Gastroesophageal sphincter (tissue), 4 donors: ENCODE measurements at places on chromosomes 6 and 20.

DNA sequence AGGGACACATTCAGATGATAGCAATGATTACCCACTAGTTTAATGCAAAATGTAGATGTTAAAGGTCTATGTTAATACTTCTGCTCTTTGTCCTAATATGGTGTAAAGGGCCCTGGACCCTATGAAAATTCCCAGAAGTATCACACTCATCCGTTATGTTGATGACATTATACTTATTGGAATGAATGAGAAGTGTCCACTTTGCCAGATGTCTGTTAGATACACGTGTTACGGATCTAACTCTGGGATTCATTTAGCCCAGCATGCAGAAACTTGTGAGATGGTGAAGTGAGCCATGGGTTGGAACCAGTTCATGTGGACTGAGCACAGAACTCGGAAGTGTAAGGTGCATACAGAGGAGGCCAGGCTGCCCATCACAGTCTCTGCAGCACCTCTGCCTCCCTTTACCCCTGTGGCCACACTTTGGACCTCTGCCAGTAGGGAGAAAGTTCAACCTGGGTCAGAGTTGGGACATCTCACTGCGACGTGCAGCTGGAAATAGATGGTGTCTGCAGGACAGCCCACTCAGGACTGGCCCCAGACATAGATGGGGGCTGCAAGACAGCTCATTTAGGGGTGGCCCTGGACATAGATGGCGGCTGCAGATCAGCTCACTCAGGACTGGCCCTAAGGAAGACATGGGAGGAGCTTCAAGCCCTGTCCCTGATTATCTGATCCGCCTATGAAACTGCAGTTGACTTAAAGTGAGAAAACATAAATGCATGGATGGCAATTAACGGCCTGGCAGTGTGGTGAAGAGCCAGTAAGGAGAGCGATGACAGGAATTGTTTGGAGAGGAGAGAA is 71.2 kb upstream of the THBS2 start:
- no peak overlapping the region for H3K27ac ChIP-seq
- H3K4me3 ChIP-seq, result no peak overlapping the region
- H3K4me1 ChIP-seq, result no peaks in the 10 kb centered on the region
- H3K27me3 ChIP-seq, result no peaks in the 10 kb centered on the region

- peaks cover 41% of the 10 kb centered on the region for H3K27me3 ChIP-seq
- H3K4me1 ChIP-seq, result peaks cover 7% of the 10 kb centered on the region
- H3K36me3 ChIP-seq, result no peaks in the 10 kb centered on the region
- H3K27ac ChIP-seq, result no peak overlapping the region
These were observed 34.9 kb downstream of the ANGPT4 start for GRCh38 chr20:881051-881782.

- no peaks in the 10 kb centered on the region for H3K36me3 ChIP-seq
- H3K27me3 ChIP-seq, result no peaks in the 10 kb centered on the region
- no peaks in the 10 kb centered on the region for H3K4me1 ChIP-seq
These were observed 29.7 kb downstream of the VEGFA start for GRCh38 chr6:43799551-43800297.

DNA sequence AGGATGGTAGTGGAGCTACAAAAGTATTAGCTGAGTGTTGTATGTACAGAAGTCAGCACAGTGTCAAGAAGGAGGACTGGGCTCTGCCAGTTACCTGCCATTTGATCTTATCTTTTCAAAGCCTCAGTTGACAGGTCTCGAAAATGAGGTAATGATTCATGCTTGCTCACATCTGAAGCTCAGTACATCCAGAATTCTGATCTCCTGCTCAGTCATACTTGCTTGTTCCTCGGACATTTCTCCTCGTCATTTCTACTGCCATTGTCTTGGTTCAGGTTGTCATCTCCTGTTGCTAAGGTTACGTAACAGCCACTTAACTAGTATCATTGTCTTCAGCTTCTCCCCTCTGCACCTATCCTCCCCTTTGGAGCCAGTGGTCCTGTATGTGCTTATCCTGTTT is 89.5 kb downstream of the SLX4IP start:
- H3K4me3 ChIP-seq, result no peak overlapping the region
- no peaks in the 10 kb centered on the region for H3K27me3 ChIP-seq
- H3K36me3 ChIP-seq, result no peaks in the 10 kb centered on the region
- H3K27ac ChIP-seq, result peak overlapping the region; percentile 39
- H3K4me1 ChIP-seq, result peaks cover 28% of the 10 kb centered on the region
- ATAC-seq, result no peak

DNA sequence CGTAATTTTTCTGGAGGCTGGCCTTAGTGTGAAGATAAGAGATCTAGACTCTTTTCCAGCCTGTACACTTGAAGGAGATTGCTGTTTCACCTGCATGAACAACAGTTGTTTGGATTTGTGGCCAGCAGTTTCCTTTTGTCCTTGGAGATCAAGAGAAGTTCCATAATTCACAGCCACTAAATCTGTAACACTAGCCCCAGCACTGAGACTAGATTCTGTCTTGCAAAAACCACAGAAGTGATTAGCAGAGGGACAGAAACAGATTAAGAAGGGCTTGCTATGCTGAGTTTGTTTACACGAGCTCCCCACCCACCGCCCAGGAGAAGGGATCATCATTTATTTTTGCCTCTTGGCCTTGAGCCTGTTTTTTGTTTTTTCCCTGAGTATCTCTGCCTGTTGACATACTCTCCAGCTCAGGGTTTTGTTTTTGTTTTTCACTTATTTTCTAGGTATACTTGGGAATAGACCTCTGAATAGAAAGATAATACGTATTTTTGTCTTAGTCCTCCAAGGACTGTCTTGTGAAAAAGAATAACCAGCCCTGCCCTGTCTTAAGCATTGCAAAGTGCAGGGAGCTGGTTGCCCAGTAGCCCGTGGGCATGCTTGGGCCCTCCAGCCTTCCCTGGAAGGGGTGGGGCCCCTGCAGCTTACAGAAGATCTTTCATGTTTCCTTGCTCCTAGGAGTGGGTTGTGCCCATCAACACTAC is 93.1 kb upstream of the SOX4 start:
- no peak for ATAC-seq
- H3K27ac ChIP-seq, result no peak overlapping the region
- no peak overlapping the region for H3K4me3 ChIP-seq
- no peaks in the 10 kb centered on the region for H3K4me1 ChIP-seq
- no peaks in the 10 kb centered on the region for H3K36me3 ChIP-seq

DNA sequence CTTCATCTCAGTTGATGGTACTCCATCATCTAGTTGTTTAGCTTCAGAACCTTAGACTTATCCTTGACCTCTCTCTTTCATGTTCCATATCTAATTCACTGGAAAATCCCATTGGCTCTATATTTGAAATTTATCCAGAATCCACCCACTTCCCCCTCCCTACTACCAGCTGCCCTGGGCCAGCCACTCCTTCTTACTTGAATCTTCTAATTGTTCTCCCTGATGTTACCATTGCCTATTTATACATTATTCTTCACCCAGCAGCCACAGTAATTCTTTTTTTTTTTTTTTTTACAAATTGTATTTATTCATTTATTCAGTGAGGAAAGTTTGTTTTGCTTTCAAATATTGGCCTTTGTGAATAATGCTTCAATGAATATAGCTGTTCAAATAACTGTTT is 8.2 kb downstream of the SEC23B start:
- no peak overlapping the region for H3K4me3 ChIP-seq
- H3K27me3 ChIP-seq, result no peaks in the 10 kb centered on the region
- no peak for ATAC-seq
- no peaks in the 10 kb centered on the region for H3K4me1 ChIP-seq
- no peak overlapping the region for H3K27ac ChIP-seq
- H3K36me3 ChIP-seq, result peaks cover 70% of the 10 kb centered on the region

DNA sequence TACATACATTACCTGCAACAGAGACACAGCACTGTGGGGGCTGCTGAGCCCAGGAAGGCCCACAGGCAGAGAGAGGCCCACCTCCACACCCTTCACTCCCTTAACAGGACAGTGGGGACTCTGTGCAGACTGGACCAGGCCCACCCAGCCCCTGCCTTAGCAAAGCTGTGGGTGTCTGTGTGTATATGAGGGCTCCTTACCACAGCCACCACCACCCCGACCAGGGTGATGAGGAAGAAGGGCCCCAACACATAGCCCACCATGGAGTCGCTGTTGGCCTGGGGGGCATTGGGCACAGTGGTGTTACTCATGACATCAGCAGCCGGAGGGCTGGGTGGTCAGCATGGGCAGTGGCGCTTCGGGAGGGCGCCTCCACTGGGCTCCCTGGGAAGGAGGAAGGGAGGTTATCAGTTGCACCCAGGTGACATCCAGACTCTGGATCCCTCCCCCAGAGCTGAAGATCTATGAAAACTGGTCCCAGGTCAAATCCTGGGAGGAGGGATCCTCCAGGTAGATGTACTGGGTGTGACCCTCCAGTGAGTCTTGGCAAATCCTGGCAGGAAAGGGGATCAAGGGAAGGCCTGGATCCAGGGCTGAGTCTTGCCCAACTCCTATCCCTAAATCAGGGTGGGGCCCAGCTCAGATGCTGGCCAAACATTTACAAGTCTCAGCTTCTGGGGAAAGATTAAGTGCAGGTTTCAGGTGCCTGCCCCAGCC is 1.2 kb downstream of the SMIM29 start:
- H3K36me3 ChIP-seq, result peaks cover 11% of the 10 kb centered on the region
- no peak overlapping the region for H3K4me3 ChIP-seq
- peaks cover 20% of the 10 kb centered on the region for H3K4me1 ChIP-seq
- no peak for ATAC-seq
- H3K27ac ChIP-seq, result no peak overlapping the region

DNA sequence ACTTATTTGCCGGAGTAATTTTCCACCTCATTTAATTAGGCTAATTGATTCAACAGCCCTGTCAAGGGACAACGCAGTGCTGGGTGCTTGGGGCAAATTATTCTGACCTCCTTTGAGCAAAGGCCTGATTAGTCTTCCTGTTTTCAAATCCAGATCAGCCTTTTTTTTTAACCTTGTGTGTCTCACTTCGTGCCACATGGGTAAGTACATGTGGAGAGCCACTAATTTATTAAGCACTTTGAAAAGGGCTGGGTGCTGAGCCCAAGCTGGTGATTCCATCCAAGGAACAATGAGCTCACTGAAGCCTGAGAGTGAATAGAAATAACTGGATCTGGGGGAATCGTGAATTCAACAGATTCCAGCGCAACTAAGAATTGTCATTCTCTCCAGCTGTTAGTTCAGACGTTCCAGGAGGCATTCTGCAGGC is 229.3 kb downstream of the CLIC5 start:
- H3K27me3 ChIP-seq, result no peaks in the 10 kb centered on the region
- H3K4me1 ChIP-seq, result no peaks in the 10 kb centered on the region
- H3K36me3 ChIP-seq, result no peaks in the 10 kb centered on the region
- H3K27ac ChIP-seq, result no peak overlapping the region
- no peak overlapping the region for H3K4me3 ChIP-seq
- ATAC-seq, result no peak

DNA sequence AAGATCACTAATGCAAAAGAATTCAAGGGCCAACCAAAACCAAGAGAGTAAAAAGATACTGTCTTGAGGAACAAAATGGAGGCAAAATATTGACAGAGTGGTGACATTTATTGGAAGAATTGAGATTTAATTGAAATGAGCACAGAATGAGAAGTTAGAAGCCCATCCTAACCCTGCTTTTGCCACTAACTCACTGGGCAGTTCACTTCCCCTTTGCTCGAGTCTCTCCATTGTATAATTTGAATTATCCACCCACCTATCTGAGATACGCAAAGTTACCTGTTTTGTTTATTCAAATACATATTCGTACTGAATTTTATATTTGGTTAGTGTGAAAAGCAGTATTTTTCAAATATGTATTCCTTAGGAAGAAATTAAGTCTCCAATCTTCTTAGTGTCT is 204.5 kb upstream of the PRDM1 start:
- H3K4me3 ChIP-seq, result no peak overlapping the region
- H3K27me3 ChIP-seq, result no peaks in the 10 kb centered on the region
- no peaks in the 10 kb centered on the region for H3K36me3 ChIP-seq
- ATAC-seq, result no peak
- H3K27ac ChIP-seq, result no peak overlapping the region

DNA sequence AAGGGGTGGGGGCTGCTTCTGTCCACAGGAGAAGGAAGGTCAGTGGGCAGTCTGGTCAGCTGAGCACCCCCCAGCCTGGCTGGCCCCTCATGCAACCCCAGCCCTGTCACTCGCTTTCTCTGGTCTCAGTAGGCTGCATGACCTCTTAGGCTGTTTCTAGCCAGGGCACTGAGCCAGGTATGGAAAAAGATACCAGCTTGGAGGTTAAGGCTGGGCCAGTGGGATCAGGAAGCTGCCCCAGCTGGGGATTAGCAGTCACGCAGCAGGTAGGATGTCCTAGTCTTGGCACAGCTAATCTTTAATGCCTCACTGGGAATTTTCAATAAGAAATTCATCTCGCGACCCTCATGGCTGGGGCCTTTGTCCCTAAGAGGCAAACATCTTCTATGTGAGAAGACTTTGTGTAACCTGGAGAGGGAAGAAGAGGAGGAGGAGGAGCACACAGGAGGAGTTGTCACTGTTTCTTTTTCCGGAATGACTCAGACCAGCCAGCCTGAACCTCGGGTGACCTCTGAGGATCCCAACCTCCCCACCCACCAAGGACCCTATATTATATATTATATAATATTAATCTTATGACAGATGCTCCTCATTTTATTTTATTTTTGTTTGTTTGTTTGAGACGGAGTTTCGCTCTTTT is 2.4 kb upstream of the BPIFA2 start:
- no peaks in the 10 kb centered on the region for H3K36me3 ChIP-seq
- H3K27me3 ChIP-seq, result peaks cover 11% of the 10 kb centered on the region
- no peak overlapping the region for H3K4me3 ChIP-seq
- ATAC-seq, result no peak
- H3K27ac ChIP-seq, result no peak overlapping the region

DNA sequence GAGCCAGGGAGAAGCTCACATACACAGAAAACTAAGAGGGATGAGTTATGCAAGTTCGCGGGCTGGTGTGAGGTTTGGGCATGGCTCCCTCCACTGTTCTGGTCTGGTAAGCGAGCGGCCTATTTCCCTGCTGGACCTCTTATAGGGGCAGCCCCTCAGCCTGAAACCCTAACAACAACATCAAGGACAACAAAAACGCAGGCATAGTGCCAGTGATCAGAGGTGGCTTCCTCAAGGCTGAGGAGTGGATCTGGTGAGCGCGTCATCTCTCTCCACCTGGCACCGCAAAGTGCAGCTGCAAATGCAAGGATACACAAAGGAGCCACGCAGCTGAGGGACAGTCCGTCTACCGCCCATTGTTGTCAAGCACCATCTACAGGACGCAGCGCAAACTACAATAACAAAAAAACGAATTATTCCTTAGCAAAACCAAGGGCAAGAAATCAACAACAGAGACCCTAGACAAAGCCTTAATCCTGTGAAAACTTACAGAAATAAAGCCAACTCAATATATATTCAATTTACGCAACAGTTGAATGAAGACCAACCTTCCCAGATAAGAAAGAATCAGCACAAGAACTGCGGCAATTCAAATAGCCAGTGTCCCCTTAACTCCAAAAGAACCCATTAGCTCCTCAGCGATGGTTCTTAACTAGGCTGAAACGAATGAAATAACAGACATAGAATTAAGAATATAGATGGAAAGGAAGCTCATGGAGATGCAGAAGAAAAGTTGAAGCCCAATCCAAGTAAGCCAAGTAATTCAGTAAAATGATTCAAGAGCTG is 9.2 kb upstream of the DEFB110 start:
- H3K36me3 ChIP-seq, result no peaks in the 10 kb centered on the region
- H3K4me1 ChIP-seq, result no peaks in the 10 kb centered on the region
- no peaks in the 10 kb centered on the region for H3K27me3 ChIP-seq
